ENCODE measurements at places on chromosomes 3 and 15. TPM values are rescaled to one million over a fixed set of nuclear protein-coding genes. Genes with fewer than 3 reads are reported as not detected.

DNA sequence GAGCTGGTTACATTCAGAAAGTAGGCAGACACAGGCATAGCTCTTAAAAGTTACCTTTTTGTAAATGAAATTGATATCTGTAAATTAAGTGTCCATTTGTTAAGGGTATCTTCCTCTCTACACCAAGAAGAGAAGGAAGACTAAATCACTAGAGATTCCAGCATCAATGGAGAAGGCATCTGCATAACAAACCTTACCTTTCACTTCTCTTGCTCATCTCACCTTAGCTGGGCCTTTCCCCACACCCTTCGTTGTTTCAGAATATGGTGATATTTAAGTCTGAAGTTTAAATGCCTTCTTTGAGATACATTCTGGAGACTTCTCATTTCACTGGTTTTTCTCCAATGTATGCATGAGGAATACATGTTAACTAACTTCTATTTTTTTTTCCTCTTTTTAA lies 54.5 kb upstream of the TGFBR2 start:
- no peak overlapping the region for H3K4me3 ChIP-seq
- H3K4me1 ChIP-seq, result peaks cover 30% of the 10 kb centered on the region
- H3K36me3 ChIP-seq, result no peaks in the 10 kb centered on the region
- DNase-seq, result no peak
- no peak overlapping the region for H3K27ac ChIP-seq
- no peaks in the 10 kb centered on the region for H3K27me3 ChIP-seq

GRCh38 chr15:80773792-80774352 lies 5.3 kb upstream of the CEMIP start:
- H3K27ac ChIP-seq, result no peak overlapping the region
- peaks cover 42% of the 10 kb centered on the region for H3K27me3 ChIP-seq
- DNase-seq, result no peak
- H3K4me3 ChIP-seq, result no peak overlapping the region

DNA sequence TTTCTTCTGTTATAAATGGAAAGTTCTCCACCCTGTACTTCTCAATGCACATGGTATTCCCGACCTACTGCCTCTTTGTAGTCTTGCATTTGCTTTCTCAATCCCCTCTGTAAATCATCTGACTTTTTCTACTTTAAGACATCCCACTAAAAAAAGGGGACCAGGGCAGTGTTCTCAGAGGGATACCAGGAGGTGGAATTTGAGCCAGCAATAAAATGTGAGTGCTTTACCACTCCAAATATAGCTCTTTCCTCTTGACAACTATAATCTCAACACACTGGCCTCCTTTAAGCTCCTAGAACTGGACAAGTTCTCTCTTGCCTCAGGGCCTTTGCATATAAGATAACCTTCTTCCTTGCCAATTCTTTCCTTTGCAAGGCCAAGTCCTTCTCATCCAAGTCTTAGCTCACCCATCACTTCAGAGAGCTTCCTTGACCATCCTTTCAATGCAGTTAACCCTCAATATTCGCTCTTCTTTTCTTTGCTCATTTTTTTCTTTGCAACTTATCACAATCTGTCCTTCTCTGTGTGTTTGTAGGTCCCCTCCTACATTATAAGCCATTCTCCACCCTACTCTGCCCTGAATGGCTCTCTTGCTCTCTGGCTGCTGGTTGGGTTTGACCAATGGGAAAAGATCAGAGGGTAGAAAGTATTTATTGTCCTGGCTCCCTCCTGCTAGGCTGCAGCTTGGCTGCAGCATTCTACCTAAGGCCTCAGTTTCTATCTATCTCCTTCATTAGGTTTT lies 93.4 kb downstream of the PRICKLE2 start:
- H3K36me3 ChIP-seq, result no peaks in the 10 kb centered on the region
- no peak overlapping the region for H3K27ac ChIP-seq
- peaks cover 26% of the 10 kb centered on the region for H3K27me3 ChIP-seq
- no peak overlapping the region for H3K4me3 ChIP-seq

DNA sequence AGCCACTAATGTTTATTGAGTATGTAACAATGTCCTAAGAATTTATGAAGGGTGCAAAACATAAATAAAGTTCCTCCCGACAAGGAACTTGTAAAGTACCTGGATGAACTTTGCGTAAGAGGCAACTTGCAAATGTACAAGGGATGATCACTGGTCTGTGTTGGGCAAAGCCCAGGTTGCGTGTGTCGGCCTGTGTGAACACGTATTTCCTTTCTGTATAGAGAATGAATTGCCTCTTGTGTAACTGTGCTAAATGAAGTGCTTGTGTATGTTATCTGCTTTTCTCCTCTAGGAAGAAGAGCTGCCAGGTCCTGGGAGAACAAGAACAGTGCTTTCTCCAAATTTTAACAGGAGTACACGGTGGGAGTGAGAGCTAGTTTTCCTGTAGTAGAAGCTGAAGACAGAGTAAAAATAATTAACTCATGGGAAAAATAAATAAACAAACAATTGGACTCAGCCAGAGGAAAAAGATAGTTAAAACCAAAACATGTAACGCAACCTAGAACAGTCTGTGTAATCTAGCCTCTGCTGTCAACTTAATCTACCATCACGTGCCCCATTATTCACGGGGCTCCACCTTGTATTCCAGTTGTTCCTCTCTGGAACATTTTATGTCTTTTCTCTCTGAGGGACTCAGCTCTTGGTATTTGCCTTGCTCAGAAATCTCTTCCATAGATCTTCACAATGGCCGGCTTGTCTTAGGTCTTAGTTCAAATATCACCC lies 83.7 kb upstream of the RASGRP1 start:
- DNase-seq, result no peak
- peaks cover 85% of the 10 kb centered on the region for H3K4me1 ChIP-seq
- H3K27ac ChIP-seq, result peak overlapping the region; percentile 7
- H3K27me3 ChIP-seq, result no peaks in the 10 kb centered on the region
- H3K36me3 ChIP-seq, result peaks cover 16% of the 10 kb centered on the region

The DENND6A gene
- total RNA-seq, result 19.1 TPM

DNA sequence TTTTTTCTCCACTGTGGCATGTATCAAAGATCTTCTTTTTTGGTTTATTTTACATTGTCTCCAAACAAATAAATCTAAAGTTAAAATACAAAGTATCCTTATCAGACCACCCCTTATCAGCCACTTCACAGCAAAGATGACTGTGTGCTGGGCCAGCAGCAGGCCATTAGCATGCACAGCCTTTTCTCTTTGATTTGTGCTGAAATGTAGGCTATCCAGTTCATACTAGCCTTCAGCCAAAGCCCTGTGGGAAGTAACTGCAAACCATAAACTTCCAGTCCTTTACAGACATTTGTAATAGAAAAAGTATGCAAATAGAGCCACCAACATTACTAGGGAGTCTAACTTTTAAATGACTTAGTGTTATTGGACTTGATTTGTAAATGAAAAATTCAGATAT lies 816.3 kb downstream of the FHIT start:
- no peak overlapping the region for H3K27ac ChIP-seq
- peaks cover 15% of the 10 kb centered on the region for H3K4me1 ChIP-seq
- H3K36me3 ChIP-seq, result peaks cover 1% of the 10 kb centered on the region
- H3K4me3 ChIP-seq, result no peak overlapping the region

GRCh38 chr3:136698361-136698760 lies 53.8 kb downstream of the STAG1 start:
- no peak overlapping the region for H3K4me3 ChIP-seq
- no peak overlapping the region for H3K27ac ChIP-seq
- H3K27me3 ChIP-seq, result no peaks in the 10 kb centered on the region
- no peak for DNase-seq
- H3K36me3 ChIP-seq, result peaks cover 46% of the 10 kb centered on the region

- H3K36me3 ChIP-seq, result no peaks in the 10 kb centered on the region
- no peak overlapping the region for H3K4me3 ChIP-seq
- peak; percentile 54 for DNase-seq
- H3K27me3 ChIP-seq, result no peaks in the 10 kb centered on the region
- no peak overlapping the region for H3K27ac ChIP-seq
Observed at GRCh38 chr3:36700537-36701248, 63.7 kb downstream of the DCLK3 start.

GRCh38 chr15:60155661-60156060 lies 151.6 kb downstream of the FOXB1 start:
- peaks cover 21% of the 10 kb centered on the region for H3K4me1 ChIP-seq
- peak; percentile 5 for DNase-seq
- no peaks in the 10 kb centered on the region for H3K36me3 ChIP-seq
- peak overlapping the region; percentile 68 for H3K27ac ChIP-seq

- H3K36me3 ChIP-seq, result peaks cover 10% of the 10 kb centered on the region
- H3K27me3 ChIP-seq, result no peaks in the 10 kb centered on the region
- peaks cover 32% of the 10 kb centered on the region for H3K4me1 ChIP-seq
- no peak overlapping the region for H3K27ac ChIP-seq
Observed at GRCh38 chr3:141392897-141393734, 24.8 kb downstream of the ZBTB38 start.

DNA sequence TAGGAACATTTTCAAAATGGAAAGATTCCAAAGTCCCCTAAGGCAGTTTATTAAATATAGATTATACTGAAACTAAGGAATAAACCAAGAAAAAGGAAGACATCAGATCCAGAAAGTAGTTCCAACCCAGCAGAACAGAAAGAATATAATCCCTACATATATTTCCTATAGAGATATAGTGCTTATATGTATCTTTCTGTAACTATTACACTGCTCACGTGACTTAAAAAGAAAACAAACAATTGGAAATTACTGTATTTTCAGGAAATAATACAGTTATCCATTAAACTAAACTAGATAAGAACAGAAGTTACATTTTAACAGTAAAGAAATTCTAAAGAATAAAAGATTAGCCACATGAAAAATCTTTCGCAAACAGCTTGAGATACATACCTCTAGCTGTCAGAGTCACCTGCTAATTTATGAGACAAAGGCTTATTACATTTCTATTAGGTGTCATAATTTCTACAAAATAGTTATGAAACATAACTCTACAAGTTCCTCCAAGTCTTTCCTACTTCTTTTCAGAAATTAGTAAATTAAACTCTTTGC lies 10.5 kb downstream of the DPH6 start:
- peaks cover 6% of the 10 kb centered on the region for H3K36me3 ChIP-seq
- no peaks in the 10 kb centered on the region for H3K4me1 ChIP-seq
- no peak for DNase-seq
- H3K27me3 ChIP-seq, result no peaks in the 10 kb centered on the region
- no peak overlapping the region for H3K27ac ChIP-seq

DNA sequence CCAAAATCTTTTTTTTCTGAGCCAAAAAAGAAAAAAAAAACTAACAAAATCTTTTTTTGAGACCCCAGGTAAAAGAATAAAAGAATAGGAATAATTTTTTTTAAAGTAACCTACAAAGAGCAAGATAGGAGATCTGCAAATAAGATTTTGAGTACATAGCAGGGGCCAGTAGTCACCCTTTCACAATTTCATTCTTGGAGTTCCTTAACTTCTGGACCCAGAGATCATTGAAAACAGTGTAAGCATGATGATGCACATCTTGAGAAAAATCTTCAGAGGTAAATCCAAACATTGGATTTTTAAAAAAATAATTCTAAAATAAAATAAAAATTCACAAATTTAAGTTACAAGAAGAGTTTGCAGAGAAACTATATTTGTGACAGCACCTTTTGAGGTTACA lies 18.8 kb downstream of the TFRC start:
- peak overlapping the region; percentile 63 for H3K27ac ChIP-seq
- DNase-seq, result no peak
- no peaks in the 10 kb centered on the region for H3K27me3 ChIP-seq
- H3K4me3 ChIP-seq, result no peak overlapping the region

GRCh38 chr3:171039674-171040073 lies 13.2 kb upstream of the SLC2A2 start:
- no peaks in the 10 kb centered on the region for H3K4me1 ChIP-seq
- DNase-seq, result no peak
- H3K36me3 ChIP-seq, result no peaks in the 10 kb centered on the region
- H3K4me3 ChIP-seq, result no peak overlapping the region

- no peaks in the 10 kb centered on the region for H3K36me3 ChIP-seq
- H3K27ac ChIP-seq, result peak overlapping the region; percentile 84
- peaks cover 6% of the 10 kb centered on the region for H3K27me3 ChIP-seq
Observed at GRCh38 chr3:100650651-100651619, 41.5 kb downstream of the ADGRG7 start.

GRCh38 chr15:40357246-40357645 lies 773 bp upstream of the DISP2 start:
- no peaks in the 10 kb centered on the region for H3K4me1 ChIP-seq
- H3K36me3 ChIP-seq, result no peaks in the 10 kb centered on the region
- no peak overlapping the region for H3K27ac ChIP-seq
- H3K27me3 ChIP-seq, result peaks cover 18% of the 10 kb centered on the region
- peak overlapping the region; percentile 85 for H3K4me3 ChIP-seq

- no peaks in the 10 kb centered on the region for H3K36me3 ChIP-seq
- no peak for DNase-seq
- no peak overlapping the region for H3K27ac ChIP-seq
- H3K4me3 ChIP-seq, result no peak overlapping the region
- H3K27me3 ChIP-seq, result peaks cover 51% of the 10 kb centered on the region
Observed at GRCh38 chr3:11120091-11120805, 34.0 kb upstream of the HRH1 start.

The SH3GL3 gene
- 0.19 TPM for total RNA-seq

- no peak overlapping the region for H3K4me3 ChIP-seq
- peaks cover 10% of the 10 kb centered on the region for H3K4me1 ChIP-seq
- peaks cover 4% of the 10 kb centered on the region for H3K27me3 ChIP-seq
- no peaks in the 10 kb centered on the region for H3K36me3 ChIP-seq
- no peak for DNase-seq
- H3K27ac ChIP-seq, result no peak overlapping the region
Observed at GRCh38 chr3:14392803-14393319, 9.5 kb upstream of the SLC6A6 start.

- H3K4me3 ChIP-seq, result no peak overlapping the region
- no peaks in the 10 kb centered on the region for H3K36me3 ChIP-seq
- H3K4me1 ChIP-seq, result no peaks in the 10 kb centered on the region
- no peak overlapping the region for H3K27ac ChIP-seq
Observed at GRCh38 chr3:105948101-105948500, 79.3 kb upstream of the CBLB start.

The MKRN2OS gene
- not detected for total RNA-seq

- no peak overlapping the region for H3K27ac ChIP-seq
- no peak overlapping the region for H3K4me3 ChIP-seq
- H3K27me3 ChIP-seq, result no peaks in the 10 kb centered on the region
- DNase-seq, result no peak
Observed at GRCh38 chr3:37310666-37311050, 136.3 kb upstream of the LRRFIP2 start.

The NAALADL2 gene
- total RNA-seq, result not detected

GRCh38 chr3:107430214-107430995 lies 53.2 kb downstream of the CCDC54 start:
- H3K4me1 ChIP-seq, result peaks cover 8% of the 10 kb centered on the region
- peaks cover 27% of the 10 kb centered on the region for H3K27me3 ChIP-seq

The TPRG1 gene
- 25.3 TPM for total RNA-seq

DNA sequence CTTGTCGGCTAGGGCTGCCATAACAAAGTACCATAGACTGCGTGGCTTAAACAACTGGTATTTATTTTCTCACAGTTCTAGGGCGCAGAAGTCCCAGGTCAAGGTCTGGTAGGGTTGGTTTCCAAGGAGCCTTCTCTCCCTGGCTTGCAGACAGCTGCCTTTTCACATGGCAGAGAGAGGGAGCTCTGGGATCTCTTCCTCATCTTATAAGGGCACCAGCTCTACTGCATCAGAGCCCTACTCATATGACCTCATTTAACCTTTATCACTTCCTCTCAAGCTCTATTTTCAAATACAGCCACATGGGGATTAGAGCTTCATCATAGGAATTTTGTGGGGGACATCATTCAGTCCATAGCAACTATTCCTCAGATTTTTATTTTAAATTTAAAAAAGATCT lies 17.6 kb upstream of the PAQR9 start:
- H3K4me3 ChIP-seq, result no peak overlapping the region
- H3K27ac ChIP-seq, result no peak overlapping the region

The LRCH3 gene
- total RNA-seq, result 68.1 TPM
